ENCODE measurements at places on chromosomes 5 and 9. TPM values are rescaled to one million over a fixed set of nuclear protein-coding genes. Genes with fewer than 3 reads are reported as not detected.

DNA sequence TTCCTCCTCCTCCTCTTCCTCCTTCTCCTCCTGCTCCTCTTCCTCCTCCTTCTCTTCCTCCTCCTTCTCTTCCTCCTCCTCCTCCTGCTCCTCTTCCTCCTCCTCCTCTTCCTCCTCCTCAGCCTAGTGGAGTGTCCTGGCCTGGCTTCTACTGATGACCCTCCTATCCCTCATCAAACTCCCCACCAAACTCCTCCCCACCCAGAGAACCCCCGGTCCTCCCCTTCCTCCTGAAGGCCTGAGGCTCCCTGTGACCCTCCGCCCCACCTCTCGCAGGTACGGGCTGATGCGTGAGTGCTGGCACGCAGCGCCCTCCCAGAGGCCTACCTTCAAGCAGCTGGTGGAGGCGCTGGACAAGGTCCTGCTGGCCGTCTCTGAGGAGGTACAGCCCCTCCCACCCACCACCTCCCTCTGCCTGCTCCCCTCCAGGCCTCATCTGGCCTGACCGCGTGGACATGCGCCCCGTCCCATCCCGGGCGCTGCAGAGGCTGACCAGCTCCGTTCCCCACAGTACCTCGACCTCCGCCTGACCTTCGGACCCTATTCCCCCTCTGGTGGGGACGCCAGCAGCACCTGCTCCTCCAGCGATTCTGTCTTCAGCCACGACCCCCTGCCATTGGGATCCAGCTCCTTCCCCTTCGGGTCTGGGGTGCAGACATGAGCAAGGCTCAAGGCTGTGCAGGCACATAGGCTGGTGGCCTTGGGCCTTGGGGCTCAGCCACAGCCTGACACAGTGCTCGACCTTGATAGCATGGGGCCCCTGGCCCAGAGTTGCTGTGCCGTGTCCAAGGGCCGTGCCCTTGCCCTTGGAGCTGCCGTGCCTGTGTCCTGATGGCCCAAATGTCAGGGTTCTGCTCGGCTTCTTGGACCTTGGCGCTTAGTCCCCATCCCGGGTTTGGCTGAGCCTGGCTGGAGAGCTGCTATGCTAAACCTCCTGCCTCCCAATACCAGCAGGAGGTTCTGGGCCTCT lies 10.6 kb downstream of the FGFR4 start:
- no peak overlapping the region for H3K4me3 ChIP-seq
- no peak for DNase-seq
- H3K4me1 ChIP-seq = no peaks in the 10 kb centered on the region
- H3K27me3 ChIP-seq = peaks cover 3% of the 10 kb centered on the region
- H3K27ac ChIP-seq = no peak overlapping the region
- no peaks in the 10 kb centered on the region for H3K36me3 ChIP-seq

DNA sequence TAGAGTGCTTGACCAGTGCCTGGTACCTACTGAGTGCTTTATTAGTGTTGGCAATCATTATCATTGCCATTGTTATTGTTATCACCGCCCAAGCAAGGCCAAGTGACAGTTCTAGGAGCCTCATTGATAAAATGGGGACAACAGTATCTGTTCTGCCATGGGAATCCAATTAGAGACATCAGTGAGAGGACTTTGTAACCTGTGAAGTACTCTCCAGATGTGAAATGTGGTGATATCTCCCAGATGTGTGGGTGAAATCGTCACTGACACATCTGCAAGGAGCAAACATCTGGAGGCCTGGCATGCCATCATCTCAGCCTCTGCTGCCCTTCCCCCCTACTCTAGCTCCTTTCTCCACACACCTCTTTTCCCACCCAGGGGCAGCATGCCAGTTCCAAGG lies 260.8 kb downstream of the PAPPA start:
- H3K36me3 ChIP-seq = no peaks in the 10 kb centered on the region
- no peak for DNase-seq
- no peaks in the 10 kb centered on the region for H3K27me3 ChIP-seq
- no peak overlapping the region for H3K4me3 ChIP-seq
- H3K27ac ChIP-seq = no peak overlapping the region

DNA sequence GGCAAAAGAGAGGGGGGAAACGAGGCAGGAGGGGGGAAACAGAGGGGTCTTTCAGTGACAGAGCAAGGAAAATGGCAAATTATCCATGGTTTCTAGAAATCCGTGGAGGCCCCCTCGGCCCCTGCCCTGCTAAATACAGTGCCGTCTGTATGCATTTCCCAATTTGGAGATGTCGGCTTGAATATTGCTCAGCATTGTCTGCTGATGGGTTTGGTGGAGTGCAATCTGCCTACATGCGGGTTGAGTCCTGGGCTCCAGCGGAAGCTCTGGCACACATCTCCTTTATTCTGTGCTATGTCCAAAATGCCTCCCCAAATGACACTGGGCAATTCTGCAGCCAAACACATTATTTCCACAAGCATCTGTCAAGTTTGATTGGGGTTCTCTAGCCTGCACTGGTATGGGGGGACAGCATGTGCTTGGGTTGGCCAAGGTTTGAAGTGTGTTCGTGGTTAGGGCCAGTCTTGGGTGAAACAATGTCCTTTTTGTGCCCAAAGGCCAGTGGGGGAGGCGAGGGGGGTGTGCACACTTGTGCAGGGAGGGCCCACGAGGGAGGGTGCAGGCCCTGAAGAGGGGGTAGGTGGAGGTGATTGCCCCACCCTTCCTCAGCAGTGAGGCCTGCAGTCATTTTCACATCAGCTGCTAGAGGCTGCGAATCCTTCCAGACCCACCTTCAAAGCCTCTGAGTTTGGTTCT lies 6.2 kb upstream of the NEUROG1 start:
- H3K4me1 ChIP-seq = peaks cover 13% of the 10 kb centered on the region
- H3K4me3 ChIP-seq = no peak overlapping the region
- DNase-seq = no peak
- peaks cover 91% of the 10 kb centered on the region for H3K27me3 ChIP-seq

GRCh38 chr9:88725300-88726019 lies 190.5 kb downstream of the NXNL2 start:
- H3K4me3 ChIP-seq = no peak overlapping the region
- H3K27me3 ChIP-seq = peaks cover 3% of the 10 kb centered on the region
- no peak for DNase-seq
- no peaks in the 10 kb centered on the region for H3K4me1 ChIP-seq
- no peak overlapping the region for H3K27ac ChIP-seq

DNA sequence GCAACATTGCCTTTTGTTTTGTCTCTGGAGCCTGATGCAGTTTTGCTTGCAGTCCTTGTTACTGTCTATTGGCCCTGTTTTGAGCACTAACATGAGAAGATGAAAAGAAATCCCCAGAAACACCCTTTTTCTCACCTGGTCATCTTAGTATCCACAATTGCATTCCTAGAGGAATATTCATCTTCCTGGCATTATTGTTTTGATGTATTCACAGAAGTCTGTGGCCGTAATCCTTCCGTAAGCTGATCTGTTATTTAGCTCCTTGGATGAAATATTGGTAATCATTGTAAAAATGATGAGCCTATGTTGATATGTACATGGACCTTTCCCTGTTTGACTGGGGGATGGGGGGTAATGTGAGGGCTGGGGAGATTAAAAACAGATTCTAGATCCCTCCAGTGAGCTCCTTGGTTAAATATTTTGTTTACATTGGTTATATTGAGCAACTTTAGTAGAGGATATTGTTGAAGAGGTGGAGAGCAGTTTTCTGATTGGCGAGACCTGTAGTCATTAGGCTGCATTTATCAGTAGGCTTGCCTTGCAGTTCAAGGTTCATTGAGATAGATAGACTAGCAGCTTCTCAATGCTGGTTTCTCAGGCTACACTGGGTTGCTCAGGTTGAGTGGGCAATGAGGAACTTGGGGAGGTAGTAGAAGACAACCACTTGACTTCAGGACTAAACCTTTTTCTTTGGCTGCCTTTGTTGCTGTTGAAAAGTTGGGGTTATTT lies 117.5 kb downstream of the MACIR start:
- no peak for DNase-seq
- H3K36me3 ChIP-seq = no peaks in the 10 kb centered on the region
- H3K27me3 ChIP-seq = peaks cover 28% of the 10 kb centered on the region
- H3K27ac ChIP-seq = no peak overlapping the region
- H3K4me3 ChIP-seq = no peak overlapping the region

GRCh38 chr5:127870914-127871313 lies 167.7 kb downstream of the CCDC192 start:
- H3K27me3 ChIP-seq = peaks cover 3% of the 10 kb centered on the region
- no peaks in the 10 kb centered on the region for H3K36me3 ChIP-seq
- no peak for DNase-seq
- no peaks in the 10 kb centered on the region for H3K4me1 ChIP-seq
- no peak overlapping the region for H3K4me3 ChIP-seq

GRCh38 chr9:130328349-130328801 lies 62.8 kb downstream of the HMCN2 start:
- no peaks in the 10 kb centered on the region for H3K36me3 ChIP-seq
- H3K27ac ChIP-seq = no peak overlapping the region
- H3K27me3 ChIP-seq = peaks cover 17% of the 10 kb centered on the region
- DNase-seq = no peak
- H3K4me3 ChIP-seq = no peak overlapping the region
- no peaks in the 10 kb centered on the region for H3K4me1 ChIP-seq

Gene IQGAP2
- 118 TPM for total RNA-seq

Gene TAS2R1
- total RNA-seq = not detected

Gene SUSD3
- total RNA-seq = 71.4 TPM

Gene PRR7
- total RNA-seq = 4.9 TPM

Gene SV2C
- total RNA-seq = 0.28 TPM

Gene LCN1
- not detected for total RNA-seq

Gene RNF180
- total RNA-seq = not detected

Gene SPINK5
- total RNA-seq = not detected
